Progenitor cell of endocrine pancreas (in vitro differentiated cells): ENCODE measurements at places on chromosomes 16 and 17. TPM values are rescaled to one million over a fixed set of nuclear protein-coding genes. Genes with fewer than 3 reads are reported as not detected.

DNA sequence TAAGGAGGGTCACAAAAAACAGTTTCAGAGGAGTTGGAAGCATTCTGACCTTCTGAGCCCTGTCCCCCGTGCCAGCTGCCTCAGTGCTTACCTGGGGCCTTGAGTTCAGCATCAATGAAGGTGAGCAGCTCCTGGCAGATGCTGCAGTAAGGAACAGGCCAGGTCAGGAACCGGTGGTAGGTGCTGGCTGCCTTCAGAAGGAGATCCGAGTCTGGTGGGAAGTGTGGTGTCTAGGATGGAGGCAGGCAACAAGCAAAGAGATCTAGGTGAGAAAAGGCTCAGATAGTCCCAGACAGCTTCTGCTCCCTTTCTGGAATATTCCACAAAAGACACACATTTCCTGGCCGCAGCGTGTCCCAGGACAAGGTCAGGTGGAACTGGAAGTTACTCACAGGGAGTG lies 37.2 kb upstream of the PIK3R6 start:
- DNase-seq = no peak

GINS3 gene
- total RNA-seq = 9.5 and 9.9 TPM in 2 replicates

DNA sequence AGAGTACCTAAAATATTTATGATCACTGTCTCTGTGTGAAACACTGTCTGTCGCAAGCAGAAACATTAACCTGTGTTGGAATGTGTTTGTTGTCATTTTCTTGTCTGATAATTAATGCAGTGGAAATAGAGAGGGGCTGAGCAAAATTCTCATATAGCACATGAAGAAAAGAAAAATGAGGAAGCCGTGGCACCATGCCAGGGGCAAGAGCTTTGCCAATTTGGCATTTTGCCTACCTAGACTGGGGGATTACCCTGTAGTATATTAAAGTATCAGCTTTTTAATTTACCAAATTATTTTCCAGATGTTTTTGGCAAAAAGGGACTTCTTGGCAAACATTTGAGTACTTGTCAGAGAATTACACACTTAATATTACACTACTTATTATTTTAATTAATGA lies 1326.6 kb upstream of the GOT2 start:
- no peak for DNase-seq

DNA sequence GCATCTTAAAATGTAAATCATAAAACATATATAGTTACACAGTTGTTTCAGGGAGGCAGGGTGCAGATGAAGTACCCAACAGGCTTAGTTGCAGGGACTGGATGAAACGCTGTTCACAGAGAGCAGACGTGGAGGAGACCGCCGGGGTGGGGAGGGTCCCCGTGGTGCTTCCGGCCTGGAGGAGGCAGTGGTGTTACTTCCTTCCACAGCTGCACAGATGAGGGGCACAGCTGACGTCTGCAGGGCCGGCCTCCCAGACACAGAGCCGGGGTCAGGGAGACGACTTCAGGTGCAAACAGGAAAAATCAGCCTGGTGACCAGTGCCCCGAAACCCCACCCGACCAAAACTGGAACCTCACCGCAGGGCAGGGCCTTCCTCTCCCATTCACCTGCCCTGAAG lies 17.1 kb downstream of the SPIRE2 start:
- no peak for DNase-seq

- DNase-seq = no peak
Observed at GRCh38 chr17:77462090-77462489, 321.3 kb downstream of the SEC14L1 start.

GRCh38 chr17:20825539-20825938 lies 217.3 kb downstream of the USP22 start:
- no peak for DNase-seq

CACNG4 gene
- total RNA-seq = 6.5 and 8.7 TPM in 2 replicates

DNA sequence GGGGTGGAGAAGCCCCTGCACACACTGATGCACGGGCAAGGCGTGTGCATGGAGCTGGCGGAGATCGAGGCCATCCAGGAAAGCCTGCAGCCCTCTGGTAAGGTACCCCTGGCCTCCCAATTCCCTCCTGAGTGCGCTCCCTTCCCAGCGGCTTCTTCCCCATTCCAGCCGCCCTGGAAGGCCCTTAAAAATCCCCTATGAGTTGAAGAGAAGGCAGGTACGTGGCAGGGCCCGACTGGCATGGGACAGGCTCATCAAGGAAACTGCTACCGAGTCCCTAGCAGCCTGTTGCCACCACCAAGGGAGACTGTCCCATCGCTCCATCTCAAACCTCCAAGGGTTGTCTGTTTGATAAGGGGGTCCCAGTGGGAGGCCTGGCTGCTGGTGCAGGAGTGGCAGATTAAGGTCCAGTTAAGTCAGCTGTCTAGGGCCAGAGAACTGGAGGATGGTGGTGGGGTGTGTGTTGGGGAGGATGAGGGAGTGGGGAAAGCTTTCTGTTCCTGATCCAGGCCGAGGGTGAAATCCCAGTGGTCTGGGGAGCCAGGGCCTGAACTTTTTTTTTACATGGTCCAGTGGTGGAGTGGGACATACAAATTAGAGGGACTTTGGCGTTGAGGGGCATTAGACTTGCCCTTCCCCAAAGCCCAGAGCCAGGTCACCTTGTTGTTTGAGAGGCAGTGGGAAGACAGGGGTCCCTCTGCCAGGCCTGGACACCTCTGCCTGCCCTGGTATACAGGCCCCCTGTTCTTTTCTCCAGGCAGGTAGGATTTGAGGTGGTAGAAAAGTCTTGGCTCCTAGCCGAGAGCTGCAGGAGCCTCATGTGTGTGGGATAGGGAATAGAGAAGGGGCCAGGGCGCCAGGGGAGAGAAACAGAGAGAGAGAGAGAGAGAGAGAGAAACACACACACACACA lies 994 bp downstream of the IGFBP4 start:
- DNase-seq = no peak

GRCh38 chr17:78736526-78737079 lies 45.5 kb downstream of the CYTH1 start:
- no peak for DNase-seq

PITPNM3 gene
- 2.8 and 3.3 TPM in 2 replicates for total RNA-seq

GRCh38 chr17:10428781-10429180 lies 7.0 kb upstream of the MYH8 start:
- DNase-seq = no peak

TSNAXIP1 gene
- 12.3 and 14.5 TPM in 2 replicates for total RNA-seq

CHP2 gene
- total RNA-seq = not detected in 2 replicates
